ENCODE measurements at places on chromosomes 6 and 20. TPM values are rescaled to one million over a fixed set of nuclear protein-coding genes. Genes with fewer than 3 reads are reported as not detected.

DNA sequence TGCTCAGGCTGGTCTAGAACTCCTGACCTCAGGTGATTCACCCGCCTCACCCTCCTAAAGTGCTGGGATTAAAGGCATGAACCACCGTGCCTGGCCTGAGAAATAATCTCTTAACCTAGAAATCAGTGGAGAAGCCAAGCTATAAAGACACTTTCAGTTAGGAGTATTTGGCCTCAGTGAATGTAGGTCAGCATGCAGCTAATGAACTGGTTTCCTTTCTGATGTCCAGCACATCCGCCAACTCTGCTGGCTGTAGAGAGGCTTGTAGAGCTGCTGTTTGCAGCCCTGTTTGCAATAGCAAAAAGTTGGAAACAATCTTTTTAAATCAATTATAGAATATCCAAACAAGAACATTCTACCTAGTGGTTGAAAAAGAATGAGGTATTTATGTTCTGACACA lies 42.4 kb upstream of the ELOVL5 start:
- no peak for DNase-seq

AIF1 gene
- total RNA-seq, result 60.1 TPM

XRN2 gene
- total RNA-seq, result 55.1 TPM

GRCh38 chr20:5504061-5504739 lies 187.4 kb upstream of the PROKR2 start:
- DNase-seq, result no peak

TCF21 gene
- total RNA-seq, result 5.2 TPM

GPX5 gene
- total RNA-seq, result not detected

DNA sequence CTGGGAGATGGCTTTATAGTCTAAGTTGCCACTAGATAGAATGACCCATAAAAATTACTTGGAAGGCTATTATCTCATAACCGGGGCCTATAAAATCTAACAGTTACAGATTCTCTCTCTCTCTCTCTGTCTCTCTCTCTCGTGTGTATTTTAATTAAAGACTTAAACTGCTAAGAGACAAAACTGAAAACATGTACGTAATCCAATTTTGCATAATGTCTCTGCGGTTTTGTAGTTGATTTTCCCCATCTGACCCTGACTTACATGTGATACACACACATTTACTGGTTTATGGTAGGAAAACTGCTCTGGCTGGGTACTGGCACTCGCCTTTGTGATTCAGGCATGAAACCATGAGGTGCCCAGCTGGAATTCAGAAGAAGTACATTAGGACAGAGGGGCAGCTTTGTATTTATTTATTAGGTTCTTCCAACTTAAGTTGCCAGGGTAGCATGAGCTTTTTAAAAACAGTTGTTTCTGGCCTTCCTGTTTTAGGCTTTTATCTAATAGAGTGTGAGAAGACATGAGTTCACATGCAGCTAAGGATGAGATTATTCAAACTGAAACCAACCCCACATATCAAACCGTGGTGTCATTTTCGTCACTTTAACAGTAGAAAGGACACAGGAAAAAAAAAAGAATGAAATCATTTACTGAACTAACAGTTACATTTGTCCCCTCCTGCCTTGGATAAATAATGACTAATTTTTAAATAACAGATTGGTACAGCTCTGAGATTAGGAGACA lies 182.5 kb downstream of the GMPR start:
- no peak for DNase-seq

- DNase-seq, result no peak
Measured at GRCh38 chr6:159972506-159973268, 3.8 kb downstream of the IGF2R start.

- no peak for DNase-seq
Measured at GRCh38 chr20:50389808-50390684, 120.1 kb upstream of the PTPN1 start.

DNA sequence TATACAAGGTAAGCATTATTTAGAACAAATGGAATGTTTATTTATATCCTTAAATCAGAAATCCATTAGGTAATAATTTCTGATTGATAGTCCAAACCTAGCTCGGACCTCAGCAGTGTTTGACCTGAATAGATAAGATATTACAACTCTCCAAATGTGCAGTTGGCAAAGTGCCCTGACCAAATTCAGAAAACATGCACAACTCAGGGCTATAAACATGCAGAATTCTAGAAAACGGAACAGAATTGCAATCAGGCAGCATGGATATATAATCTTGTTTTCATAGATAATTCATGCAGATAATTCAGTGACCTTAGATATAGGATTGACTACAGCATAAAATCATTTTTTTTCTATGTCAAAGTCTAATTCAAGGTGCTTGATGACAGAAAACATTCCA lies 626.6 kb upstream of the CITED2 start:
- no peak for DNase-seq

DNA sequence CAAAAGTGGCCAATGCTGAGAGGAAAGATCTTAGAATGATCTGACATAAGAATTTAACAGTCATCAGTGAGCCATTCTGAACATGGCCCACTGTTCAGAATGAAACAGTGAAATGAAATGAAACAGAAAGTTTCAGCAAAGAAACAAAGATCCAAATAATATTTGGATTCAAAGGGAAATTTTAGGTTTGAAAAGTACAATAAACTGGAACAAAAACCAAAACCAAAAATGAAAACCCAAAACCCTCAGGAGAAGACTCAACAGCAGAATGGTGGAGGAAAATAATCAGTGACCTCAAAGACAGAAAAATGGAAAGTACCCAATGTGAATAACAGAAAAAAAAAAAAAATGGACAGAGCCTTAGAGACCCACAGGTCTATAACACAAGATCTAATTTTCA lies 66.1 kb upstream of the EMILIN3 start:
- DNase-seq, result no peak

DNA sequence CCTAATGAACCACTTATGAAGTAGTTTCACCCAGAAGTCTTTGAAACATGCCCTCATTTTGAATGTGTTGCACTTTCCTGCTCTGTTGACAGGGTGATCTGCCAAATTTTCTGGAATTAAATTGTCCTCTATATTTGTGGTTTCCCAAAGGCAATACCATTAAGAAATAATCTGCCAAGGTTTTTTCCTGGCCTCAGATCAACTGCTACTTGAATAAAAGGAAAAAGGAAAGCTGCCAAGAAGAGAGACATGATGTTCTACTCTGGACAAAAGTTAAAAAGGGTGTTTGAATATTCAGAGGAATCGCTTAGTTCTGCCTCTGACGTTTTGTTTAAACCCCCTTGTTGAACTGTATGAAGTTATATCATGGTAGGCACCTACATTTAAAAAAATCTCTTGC lies 37.4 kb upstream of the ARMH2 start:
- no peak for DNase-seq

DNA sequence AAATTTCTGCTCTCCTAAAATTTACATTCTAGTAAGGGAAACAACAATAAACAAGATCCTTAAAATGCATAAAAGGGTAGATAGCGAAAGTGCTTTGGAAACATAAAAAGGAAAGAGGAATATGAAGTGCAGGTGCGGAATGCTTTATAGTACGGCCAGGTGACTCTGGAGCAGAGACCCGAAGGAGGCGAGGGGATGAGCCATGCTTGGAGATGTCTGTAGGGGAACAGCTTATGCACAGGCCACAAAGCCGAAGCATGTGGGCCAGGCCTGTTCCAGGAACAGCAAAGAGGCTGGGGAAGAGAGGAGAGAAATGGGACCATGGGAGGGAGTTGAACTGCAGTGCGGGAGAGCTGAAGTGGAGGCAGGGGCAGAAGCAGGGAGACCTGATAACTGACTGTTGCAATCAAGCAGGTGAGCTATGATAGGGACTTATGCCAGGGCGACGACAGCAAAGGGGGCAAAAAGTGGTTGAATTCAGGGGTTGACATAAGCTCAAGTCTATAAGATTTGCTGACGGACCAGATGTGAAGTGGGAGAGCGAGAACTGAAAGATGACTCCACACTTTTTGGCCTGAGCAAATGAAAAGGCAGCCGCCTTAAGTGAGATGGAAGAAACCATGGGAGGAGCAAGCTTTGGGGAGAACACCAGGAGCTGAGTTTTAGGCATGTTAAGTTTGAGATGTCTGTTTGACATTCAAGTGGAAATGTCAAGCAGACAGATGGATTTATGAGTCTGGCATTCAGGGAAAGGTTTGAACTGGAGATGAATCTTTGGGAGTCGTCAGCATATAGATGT lies 83.1 kb downstream of the CNBD2 start:
- DNase-seq, result no peak

GRCh38 chr6:34671367-34671766 lies 25.2 kb downstream of the ILRUN start:
- DNase-seq, result no peak

- DNase-seq, result no peak
Measured at GRCh38 chr6:118135371-118135770, 228.3 kb downstream of the SLC35F1 start.

SLC17A1 gene
- not detected for total RNA-seq

TP53TG5 gene
- total RNA-seq, result not detected

DNA sequence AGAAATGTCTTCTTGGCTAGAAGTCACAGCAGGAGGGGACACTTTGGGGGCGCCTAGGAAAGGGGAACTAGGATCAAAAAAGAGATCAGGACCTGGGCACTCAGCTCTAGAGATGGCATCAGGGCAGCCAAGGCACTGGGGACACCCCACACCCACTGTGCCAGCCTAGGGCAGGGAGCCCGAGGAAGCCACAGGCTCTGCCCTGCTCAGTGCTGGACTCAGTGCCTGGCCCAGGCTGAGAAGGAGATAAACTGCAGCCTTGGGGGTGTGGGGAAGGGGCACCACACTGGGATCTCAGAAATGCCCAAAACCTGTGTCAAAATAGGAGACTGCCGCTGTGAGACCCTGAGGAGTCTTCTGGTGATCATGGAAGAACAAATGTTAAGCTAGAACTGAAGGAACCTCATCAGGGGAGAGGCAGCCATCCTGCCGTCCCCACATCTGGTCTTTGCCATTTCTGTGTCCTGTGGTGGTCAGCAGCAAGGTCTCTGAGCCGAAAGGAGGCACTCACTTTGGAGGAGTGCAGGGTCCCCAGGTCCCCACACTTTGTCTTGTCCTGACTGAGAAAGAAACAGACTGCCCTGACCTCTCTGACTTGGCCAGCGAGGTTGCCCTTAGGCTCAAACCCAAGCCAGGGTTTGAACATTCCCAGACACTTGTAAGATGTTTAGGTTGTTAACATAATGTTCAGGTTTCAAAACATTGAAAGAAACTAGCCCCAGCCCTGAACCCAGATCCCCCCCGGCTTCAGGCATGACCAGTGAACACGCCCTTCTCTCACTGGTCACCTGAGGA lies 2.3 kb downstream of the ARFRP1 start:
- DNase-seq, result no peak

GRCh38 chr20:19783966-19784401 lies 25.9 kb downstream of the RIN2 start:
- DNase-seq, result no peak

PTPRK gene
- total RNA-seq, result 13.6 TPM
